Aorta (tissue), 5 donors: ENCODE measurements at places on chromosomes 3 and 15. TPM values are rescaled to one million over a fixed set of nuclear protein-coding genes. Genes with fewer than 3 reads are reported as not detected.

Gene LRRC57
- 16.8 TPM for total RNA-seq

Gene SEMA4B
- 19.5 TPM for total RNA-seq

- H3K27me3 ChIP-seq: no peaks in the 10 kb centered on the region
- no peaks in the 10 kb centered on the region for H3K4me1 ChIP-seq
- no peak overlapping the region for H3K27ac ChIP-seq
- H3K4me3 ChIP-seq: no peak overlapping the region
- no peaks in the 10 kb centered on the region for H3K36me3 ChIP-seq
Observed at GRCh38 chr15:63396152-63396928, 14.7 kb upstream of the CA12 start.

DNA sequence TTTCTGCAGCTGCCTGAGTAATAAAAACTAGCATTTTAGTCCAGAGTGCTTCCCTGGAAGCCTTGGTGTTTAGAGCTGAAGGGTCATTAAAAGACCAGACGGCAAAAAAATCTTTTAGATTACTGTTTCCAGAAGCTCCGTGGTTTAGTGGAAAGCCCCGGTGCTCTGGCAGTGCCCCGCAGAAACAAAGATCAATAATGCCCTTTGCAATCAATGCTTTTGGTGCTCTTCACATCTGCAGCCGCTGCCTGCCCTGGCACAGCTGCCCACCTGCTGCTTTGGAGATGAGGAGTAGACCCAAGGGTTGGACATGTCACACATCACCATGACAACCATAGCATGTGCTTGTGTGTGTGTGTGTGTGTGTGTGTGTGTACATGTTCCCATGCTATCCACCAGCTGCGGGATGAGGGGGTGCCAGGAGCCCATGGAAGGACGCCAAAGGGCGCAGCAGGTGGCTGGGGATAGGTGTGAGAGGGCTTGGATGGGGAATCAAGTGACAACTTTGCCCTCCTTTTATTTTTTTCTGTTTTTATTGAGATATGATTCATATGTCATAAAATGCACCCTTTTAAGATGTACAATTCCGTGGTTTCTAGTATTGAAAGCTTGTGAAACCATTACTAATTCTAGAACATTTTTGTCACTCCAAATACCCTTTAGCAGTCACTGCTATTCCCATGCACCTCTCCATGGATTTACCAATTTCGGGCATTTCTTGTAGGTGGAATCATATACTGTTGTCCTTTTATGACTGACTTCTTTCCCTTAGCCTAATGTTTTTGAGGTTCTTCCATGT is 75.7 kb upstream of the KLHL25 start:
- H3K4me3 ChIP-seq: no peak overlapping the region
- no peaks in the 10 kb centered on the region for H3K36me3 ChIP-seq
- no peaks in the 10 kb centered on the region for H3K27me3 ChIP-seq

GRCh38 chr15:61500523-61500922 is 271.4 kb upstream of the RORA start:
- no peaks in the 10 kb centered on the region for H3K4me1 ChIP-seq
- DNase-seq: no peak
- no peaks in the 10 kb centered on the region for H3K27me3 ChIP-seq
- H3K36me3 ChIP-seq: no peaks in the 10 kb centered on the region
- no peak overlapping the region for H3K27ac ChIP-seq

- no peaks in the 10 kb centered on the region for H3K36me3 ChIP-seq
- H3K4me3 ChIP-seq: no peak overlapping the region
- H3K4me1 ChIP-seq: no peaks in the 10 kb centered on the region
- no peaks in the 10 kb centered on the region for H3K27me3 ChIP-seq
- H3K27ac ChIP-seq: no peak overlapping the region
Observed at GRCh38 chr3:153066983-153067382, 95.0 kb upstream of the RAP2B start.

Gene TUSC7
- total RNA-seq: not detected

Gene KBTBD12
- total RNA-seq: 4.5 TPM

DNA sequence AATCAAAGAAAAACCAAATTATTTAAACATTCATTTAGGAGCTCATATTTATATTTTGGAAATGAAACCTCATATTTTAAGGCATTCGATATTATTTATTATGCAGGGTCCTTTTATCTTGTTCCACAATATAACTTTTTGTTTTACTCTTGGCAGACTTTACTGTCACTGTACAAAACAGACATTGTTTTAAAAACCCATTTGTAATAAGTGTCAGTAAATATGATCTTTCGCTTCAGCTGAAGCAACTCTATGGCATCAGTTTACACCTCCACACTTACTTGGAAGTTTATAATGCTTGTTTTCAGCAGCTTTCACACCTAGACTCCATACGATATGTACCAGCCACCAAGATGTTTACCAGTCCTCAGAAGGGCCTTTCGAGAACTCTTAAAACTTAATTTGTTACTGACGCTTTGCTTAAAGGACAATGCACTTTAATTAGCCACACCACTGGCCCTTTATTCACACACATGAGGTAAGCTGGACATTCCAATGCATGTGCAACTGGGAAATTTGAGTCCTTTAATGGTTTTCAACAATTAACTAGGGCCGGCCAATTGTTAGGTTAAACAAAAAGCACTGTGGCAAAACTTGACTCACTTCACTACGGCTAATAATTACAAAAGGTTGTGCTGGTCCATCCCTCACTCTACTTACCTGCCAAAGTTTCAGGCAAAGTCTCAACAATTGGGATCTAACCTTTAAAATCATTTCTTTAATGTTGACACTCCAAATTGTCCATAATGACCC is 16.7 kb downstream of the WWTR1 start:
- DNase-seq: no peak
- H3K27ac ChIP-seq: no peak overlapping the region
- no peak overlapping the region for H3K4me3 ChIP-seq

DNA sequence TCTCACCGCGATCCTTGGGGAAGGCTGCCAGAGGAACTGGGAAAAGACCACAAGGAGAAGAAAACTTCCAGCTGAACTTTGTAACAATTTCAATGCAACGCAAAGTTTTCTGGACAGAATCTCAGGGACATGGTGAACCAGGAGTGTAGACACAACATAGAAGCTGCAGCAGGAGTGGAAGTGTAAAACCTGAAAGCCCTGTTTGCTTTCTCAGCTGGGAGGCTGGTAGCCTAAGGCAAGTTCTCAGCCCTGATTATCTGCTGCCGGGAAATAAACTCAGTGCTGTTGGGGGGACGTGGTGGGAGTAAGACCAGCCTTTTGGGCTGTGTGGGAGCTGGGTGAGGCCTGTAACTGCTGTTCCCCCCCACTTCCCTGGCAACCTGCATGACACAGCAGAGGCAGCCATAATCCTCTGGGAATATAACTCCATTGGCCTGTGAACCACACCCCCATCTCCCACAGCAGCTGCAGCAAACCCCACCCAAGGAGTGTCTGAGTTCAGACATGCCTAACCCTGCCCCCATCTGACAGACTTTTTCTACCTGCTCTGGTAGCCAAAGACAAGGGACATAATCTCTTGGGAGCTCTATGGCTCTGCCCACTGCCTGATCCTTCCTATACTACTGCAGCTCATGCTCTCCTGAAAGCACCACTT is 106.7 kb downstream of the ZNF621 start:
- H3K4me1 ChIP-seq: no peaks in the 10 kb centered on the region
- no peaks in the 10 kb centered on the region for H3K36me3 ChIP-seq
- no peak for DNase-seq
- H3K27me3 ChIP-seq: no peaks in the 10 kb centered on the region
- H3K4me3 ChIP-seq: no peak overlapping the region
- H3K27ac ChIP-seq: no peak overlapping the region

- H3K4me3 ChIP-seq: no peak overlapping the region
- H3K4me1 ChIP-seq: no peaks in the 10 kb centered on the region
- no peaks in the 10 kb centered on the region for H3K27me3 ChIP-seq
Observed at GRCh38 chr3:141280690-141281089, 49.1 kb downstream of the PXYLP1 start.

GRCh38 chr15:69664572-69665571 is 212.3 kb downstream of the RPLP1 start:
- H3K27me3 ChIP-seq: no peaks in the 10 kb centered on the region
- H3K27ac ChIP-seq: no peak overlapping the region
- no peaks in the 10 kb centered on the region for H3K36me3 ChIP-seq
- H3K4me3 ChIP-seq: no peak overlapping the region
- H3K4me1 ChIP-seq: no peaks in the 10 kb centered on the region
- no peak for DNase-seq

DNA sequence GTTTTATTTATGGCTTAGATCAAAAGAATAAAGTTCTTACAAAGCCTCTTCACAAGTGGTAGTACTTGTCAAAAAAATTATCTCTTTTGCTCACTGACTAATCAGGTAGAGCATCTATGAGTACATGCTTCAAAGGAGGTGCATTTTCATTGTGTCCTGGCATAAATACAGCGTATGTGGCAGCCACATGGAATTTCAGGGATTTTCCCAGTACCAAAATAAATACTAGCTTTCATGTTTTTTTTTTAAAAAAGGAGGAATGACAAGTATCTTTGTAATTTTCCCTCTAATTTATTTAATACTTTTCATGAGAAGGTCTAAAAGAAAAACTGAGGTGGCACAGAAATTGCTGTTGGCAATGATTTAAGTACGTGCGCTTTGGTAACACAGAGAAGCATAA is 597.8 kb upstream of the ALCAM start:
- no peaks in the 10 kb centered on the region for H3K36me3 ChIP-seq
- peaks cover 2% of the 10 kb centered on the region for H3K4me1 ChIP-seq
- no peak overlapping the region for H3K27ac ChIP-seq
- DNase-seq: no peak
- no peak overlapping the region for H3K4me3 ChIP-seq
